ENCODE measurements at places on chromosomes 2 and 18.
A peak's percentile ranks its signal among the peaks of the same experiment; 100 is the strongest.

DNA sequence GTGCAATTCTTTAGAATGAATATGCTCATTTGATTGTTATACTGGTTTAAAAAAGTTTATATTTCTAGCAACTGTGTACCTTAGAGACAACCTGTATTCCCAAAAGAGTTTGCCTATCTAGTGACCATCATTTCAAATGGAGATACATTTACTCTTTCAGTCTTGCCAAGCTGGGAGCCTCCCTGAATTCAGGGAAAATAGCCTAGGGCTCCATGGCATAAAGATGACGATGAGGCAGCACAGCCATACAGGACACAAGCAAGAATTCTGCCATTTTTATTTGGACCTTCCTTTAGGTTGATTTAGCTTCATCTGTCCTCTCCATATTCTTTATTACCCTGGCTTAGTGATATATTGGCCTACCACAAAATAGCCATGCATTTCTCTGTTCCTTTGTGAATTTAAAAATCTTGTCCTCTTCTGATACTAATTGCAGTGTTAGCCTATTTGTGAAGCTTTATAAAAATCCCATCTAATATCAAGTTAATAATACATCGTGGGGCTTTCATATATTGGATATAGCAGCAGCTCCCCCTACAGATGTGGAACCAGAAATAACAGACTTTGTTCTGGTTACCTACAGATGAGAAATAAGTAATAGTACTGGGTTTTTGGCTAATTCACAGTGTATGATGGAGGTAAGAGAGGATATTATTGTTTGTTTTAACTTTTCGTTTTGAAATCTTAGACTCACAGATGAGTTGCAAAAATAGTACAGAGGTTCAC is 1661.9 kb upstream of the PIK3C3 start:
- no peak for DNase-seq

DNA sequence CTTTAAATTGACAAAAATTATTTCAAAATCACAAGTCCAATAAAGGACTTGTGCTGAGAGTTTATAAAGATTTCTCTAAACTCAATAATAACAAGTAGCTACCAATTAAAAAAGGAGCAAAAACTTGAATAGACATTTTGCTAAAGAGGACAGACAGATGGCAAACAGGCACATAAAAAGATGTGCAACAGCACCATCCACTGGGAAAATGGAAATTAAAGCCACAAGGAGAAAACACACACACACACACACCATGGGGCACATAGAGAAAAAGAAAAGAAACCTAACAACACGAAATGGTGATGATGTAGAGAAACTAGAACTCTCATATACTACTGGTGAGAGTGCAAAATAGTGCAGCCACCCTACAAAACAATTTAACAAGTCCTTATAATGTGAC is 12.6 kb upstream of the SLC9A4 start:
- no peak for DNase-seq

GRCh38 chr2:225270861-225271260 is 128.6 kb upstream of the NYAP2 start:
- DNase-seq, result peak; percentile 24

GRCh38 chr18:33123862-33124518 is 316.5 kb downstream of the CCDC178 start:
- DNase-seq, result no peak

GRCh38 chr18:35705988-35706387 is 124.4 kb downstream of the GALNT1 start:
- no peak for DNase-seq

DNA sequence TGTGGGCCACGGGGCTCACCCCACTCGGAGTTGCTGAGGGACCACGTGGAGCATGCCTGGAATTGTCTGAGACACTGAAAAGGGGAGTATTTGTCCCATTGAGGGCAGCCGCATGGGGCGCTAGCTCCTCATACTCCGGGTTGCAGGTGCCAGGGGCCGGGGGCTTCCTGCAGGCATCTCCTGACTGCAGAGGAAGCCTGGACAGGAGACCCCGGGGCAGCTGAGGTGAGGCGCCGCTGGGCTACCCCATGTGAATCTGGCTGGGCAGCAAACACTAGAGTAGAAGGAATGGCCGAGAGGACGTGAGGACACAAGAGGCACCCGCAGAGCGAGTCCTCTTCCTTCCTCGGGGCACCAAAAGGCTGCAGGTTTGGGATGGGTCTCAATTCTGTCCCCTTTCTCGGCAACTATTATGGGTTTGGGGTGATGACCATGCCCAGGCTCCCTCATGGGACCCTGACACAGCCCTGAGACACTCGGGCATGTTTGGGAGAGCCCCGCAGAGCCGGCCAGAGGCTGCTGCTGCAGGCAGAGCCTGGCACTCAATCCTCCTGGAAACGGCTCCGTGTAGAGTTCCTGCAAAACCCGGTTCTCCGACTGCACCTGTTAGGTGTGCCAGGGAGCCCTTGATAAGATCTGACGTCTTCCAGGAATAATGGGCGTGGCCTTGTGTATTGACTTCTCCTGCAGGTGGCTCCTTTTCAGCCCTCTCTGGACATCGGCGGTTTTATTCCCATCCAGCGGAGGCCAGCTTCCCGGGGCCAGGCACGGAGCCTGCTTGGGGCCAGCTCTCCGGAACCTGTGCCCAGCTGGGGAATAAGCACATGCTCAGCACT is 77.0 kb downstream of the CTIF start:
- no peak for DNase-seq

- DNase-seq, result no peak
Measured at GRCh38 chr2:197011021-197011417, 84.5 kb upstream of the PGAP1 start.

GRCh38 chr2:46487667-46488335 is 8.4 kb downstream of the TMEM247 start:
- no peak for DNase-seq
